MCF 10A (cell line): ENCODE measurements at places on chromosomes 5 and 9.
A peak's percentile ranks its signal among the peaks of the same experiment; 100 is the strongest.

DNA sequence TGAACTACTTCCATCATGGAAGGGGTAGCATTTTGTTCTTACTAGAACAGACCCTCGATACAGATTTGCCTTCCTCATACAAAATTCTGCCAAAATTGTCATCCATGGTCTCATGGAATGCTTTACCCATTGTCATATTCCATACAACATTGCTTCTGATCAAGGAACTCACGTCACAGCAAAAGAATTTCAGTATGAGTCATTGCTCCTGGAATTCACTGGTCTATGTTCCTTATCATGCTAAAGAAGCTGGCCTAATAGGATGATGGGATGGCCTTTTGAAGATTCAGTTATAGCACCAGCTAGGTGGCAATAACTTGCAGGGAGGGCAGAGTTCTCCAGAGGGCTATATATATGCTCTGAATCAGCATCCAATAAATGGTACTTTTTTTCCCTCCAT, 18.2 kb upstream of the FNIP1 start:
- no peak overlapping the region for H3K4me3 ChIP-seq
- H3K27ac ChIP-seq = no peak overlapping the region
- H3K27me3 ChIP-seq = no peaks in the 10 kb centered on the region
- H3K36me3 ChIP-seq = no peaks in the 10 kb centered on the region
- DNase-seq = peak; percentile 61

GRCh38 chr9:136975644-136976043, 1.7 kb upstream of the PTGDS start:
- H3K36me3 ChIP-seq = no peaks in the 10 kb centered on the region
- no peak overlapping the region for H3K27ac ChIP-seq

GRCh38 chr9:93669116-93669957, 93.0 kb downstream of the PHF2 start:
- no peaks in the 10 kb centered on the region for H3K36me3 ChIP-seq
- H3K27me3 ChIP-seq = no peaks in the 10 kb centered on the region
- no peak overlapping the region for H3K27ac ChIP-seq
- no peak overlapping the region for H3K4me3 ChIP-seq
- no peak for DNase-seq

GRCh38 chr5:74476819-74477453, 163.6 kb downstream of the ENC1 start:
- DNase-seq = no peak
- H3K4me1 ChIP-seq = no peaks in the 10 kb centered on the region
- no peak overlapping the region for H3K27ac ChIP-seq
- peaks cover 10% of the 10 kb centered on the region for H3K27me3 ChIP-seq
- no peaks in the 10 kb centered on the region for H3K36me3 ChIP-seq

DNA sequence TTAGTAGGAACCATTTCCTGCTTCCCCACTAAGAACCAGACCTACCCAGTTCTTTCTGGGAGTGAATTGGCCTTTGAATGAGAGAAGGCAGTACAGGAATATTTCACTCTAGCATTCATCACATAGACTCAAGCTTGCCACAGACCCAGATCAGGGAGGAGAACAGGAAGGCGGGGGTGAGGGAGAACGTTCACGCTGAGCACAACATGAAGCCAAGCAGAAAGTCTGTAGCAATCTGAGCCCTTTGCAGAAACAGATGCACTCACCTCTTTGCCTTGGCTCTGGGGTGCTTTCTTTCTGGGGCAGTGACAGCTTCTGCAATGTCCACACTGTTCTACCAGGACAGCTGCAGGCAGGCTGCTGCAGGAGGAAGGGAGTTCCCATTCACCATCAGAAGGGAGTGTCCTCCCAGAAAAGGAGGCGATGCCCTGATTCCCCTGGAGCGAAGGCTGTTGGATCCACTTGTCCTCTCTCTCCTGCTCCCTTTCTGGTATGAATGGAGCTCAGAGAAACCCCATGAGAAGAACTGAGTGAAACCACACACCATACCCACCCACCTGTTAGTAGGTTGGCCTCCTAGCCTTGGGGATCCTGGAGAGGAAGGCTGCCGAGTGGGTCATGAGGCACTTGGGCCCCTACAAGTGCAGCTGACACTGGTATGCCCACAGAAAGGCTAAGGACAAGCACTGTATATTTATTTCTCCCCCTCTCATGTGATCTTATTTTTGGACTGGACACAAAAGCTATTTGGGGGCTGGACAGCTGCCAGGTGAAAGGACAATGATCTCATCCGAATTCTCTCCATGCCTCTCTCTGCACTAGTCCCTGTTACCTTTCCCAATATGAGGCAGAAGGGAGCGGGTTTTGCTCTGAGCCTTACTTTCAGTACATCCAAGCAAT, 11.7 kb upstream of the FGF1 start:
- no peaks in the 10 kb centered on the region for H3K27me3 ChIP-seq
- no peak overlapping the region for H3K27ac ChIP-seq
- peaks cover 14% of the 10 kb centered on the region for H3K4me1 ChIP-seq
- DNase-seq = peak; percentile 71
- H3K36me3 ChIP-seq = no peaks in the 10 kb centered on the region

DNA sequence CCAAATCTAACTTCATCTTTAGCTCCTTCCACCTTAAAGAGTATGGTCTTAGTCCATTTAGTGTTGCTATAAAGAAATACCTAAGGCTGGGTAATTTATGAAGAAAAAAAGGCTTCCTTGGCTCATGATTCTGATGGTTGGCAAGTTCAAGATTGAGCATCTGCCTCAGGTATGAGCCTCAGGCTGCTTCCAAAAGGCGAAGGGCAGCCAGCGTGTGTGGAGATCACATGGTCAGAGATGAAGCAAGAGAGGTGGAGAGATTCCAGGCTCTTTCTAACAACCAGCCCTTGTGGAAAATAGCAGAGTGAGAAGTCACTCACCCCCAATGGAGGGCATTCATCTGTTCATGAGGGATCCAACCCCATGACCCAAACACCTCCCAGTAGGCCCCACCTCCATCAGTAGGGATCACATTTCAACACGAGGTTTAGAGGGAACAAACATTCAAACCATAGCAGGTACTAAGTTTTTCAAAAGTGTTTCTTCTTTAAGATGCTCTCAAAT, 225.9 kb downstream of the SGCD start:
- H3K4me1 ChIP-seq = no peaks in the 10 kb centered on the region
- DNase-seq = no peak
- no peaks in the 10 kb centered on the region for H3K27me3 ChIP-seq
- no peak overlapping the region for H3K4me3 ChIP-seq

DNA sequence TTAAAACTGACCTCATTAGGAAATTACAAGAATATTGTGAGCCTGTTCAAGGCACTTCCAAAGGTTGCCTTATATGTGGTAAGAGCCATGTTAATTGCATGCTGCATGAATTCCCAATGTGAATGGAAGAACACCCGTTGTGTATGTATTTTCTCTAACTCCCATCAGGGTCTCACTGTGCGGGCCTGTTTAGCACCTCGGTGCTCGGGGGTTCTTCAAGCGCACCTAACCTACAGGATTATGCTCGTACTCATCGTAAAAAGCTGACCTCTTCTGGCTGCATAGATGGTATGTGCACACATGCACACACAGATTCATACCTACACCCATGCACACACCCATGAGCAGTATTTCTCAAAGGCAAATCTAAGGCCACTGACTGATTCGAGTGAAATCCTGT, 66.1 kb downstream of the PPIP5K2 start:
- no peak overlapping the region for H3K4me3 ChIP-seq
- no peaks in the 10 kb centered on the region for H3K4me1 ChIP-seq
- no peak overlapping the region for H3K27ac ChIP-seq
- peaks cover 44% of the 10 kb centered on the region for H3K36me3 ChIP-seq
- no peaks in the 10 kb centered on the region for H3K27me3 ChIP-seq

- no peak overlapping the region for H3K27ac ChIP-seq
- H3K27me3 ChIP-seq = no peaks in the 10 kb centered on the region
- H3K4me1 ChIP-seq = no peaks in the 10 kb centered on the region
- no peak for DNase-seq
Measured at GRCh38 chr9:74973714-74974113, 21.0 kb upstream of the C9orf40 start.

- peaks cover 26% of the 10 kb centered on the region for H3K27me3 ChIP-seq
- H3K4me3 ChIP-seq = no peak overlapping the region
- H3K27ac ChIP-seq = no peak overlapping the region
Measured at GRCh38 chr9:121566481-121567465, 67.1 kb upstream of the GGTA1 start.

DNA sequence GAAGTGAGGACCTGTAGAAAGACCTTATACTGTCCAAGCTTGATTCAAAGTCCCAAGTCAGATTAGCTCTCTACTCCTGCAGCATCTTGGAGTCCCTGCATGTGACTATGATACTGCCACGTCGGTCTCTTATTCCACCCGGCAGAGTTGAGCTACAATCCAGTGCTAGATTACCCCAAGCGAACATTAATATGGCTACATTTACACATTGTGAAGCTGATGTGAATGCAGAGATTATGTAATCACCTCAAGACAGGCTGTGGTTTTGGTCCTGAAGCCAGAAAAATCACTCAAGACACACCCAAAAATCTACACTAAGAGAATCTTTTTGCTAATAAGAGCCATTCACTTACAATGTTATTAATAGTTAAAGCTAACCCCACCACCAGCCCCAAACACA, 116.7 kb downstream of the GNA14 start:
- no peak overlapping the region for H3K4me3 ChIP-seq
- no peak overlapping the region for H3K27ac ChIP-seq
- no peaks in the 10 kb centered on the region for H3K4me1 ChIP-seq
- H3K36me3 ChIP-seq = no peaks in the 10 kb centered on the region
- H3K27me3 ChIP-seq = peaks cover 22% of the 10 kb centered on the region

- H3K4me3 ChIP-seq = no peak overlapping the region
- DNase-seq = no peak
- H3K27ac ChIP-seq = no peak overlapping the region
- no peaks in the 10 kb centered on the region for H3K27me3 ChIP-seq
- H3K36me3 ChIP-seq = no peaks in the 10 kb centered on the region
- peaks cover 9% of the 10 kb centered on the region for H3K4me1 ChIP-seq
Measured at GRCh38 chr9:72464857-72465592, 56.4 kb upstream of the TMC1 start.
